ENCODE measurements at places on chromosomes 13 and 19.

DNA sequence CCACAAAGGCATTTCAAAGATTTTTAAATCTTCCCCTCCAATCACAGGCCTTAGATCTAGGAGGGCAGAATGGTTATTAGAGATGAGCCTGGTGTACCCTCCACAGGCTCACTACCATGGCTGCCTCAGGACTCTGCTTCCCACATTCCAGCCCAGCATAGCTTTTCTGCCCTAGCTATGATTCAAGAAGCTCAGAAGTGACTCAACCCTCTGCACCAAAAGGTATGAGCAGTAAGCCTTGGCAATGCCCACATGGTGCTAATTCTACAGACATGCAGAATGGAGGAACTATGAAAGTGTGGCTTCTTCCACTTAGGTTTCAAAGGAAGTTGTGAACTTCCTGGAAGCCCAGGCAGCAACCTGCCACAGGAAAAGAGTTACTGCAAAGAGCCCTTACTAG lies 786.2 kb downstream of the SLITRK6 start:
- DNase-seq = no peak

DNA sequence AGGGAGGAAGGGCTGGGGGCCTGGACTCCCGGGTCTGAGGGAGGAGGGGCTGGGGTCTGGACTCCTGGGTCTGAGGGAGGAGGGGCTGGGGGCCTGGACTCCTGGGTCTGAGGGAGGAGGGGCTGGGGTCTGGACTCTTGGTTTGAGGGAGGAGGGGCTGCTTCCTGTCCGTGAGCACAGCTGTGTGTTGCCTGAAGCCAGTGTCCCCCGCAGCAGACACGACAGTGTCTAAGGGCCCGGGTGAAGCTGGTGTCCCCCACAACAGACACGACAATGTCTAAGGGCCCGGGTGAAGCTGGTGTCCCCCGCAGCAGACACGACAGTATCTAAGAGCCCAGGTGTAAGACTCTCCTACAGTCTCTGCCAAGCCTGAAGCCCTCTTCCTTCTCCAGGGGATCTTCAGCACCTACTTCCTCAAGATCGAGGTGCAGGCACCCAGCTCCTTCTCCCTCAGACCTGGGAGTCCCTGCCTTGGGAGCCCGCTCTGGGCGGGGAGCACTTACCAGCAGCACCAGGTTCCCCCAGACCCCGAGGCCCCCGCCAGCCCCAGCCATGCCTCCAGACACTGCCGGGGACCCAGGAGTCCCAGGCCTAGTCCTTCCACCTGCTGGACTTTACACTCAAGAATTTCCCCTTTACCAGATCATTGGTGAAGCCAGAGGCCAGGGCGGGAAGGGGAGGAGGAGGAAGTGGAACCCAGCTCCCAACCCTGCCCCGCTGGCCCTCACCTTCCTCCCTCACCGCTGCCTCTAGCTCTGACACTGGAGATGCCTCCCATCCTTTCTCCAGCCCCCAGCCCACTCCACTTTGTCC lies at the start of gene PTPRH:
Gene PTPRH (minus strand): TSS at position 622 of the 813 bp plus-strand sequence. CDS start 68 bp downstream, at position 554.
- no peak for DNase-seq

- DNase-seq = no peak
Measured at GRCh38 chr13:22592515-22592914, 588.3 kb upstream of the SGCG start.

DNA sequence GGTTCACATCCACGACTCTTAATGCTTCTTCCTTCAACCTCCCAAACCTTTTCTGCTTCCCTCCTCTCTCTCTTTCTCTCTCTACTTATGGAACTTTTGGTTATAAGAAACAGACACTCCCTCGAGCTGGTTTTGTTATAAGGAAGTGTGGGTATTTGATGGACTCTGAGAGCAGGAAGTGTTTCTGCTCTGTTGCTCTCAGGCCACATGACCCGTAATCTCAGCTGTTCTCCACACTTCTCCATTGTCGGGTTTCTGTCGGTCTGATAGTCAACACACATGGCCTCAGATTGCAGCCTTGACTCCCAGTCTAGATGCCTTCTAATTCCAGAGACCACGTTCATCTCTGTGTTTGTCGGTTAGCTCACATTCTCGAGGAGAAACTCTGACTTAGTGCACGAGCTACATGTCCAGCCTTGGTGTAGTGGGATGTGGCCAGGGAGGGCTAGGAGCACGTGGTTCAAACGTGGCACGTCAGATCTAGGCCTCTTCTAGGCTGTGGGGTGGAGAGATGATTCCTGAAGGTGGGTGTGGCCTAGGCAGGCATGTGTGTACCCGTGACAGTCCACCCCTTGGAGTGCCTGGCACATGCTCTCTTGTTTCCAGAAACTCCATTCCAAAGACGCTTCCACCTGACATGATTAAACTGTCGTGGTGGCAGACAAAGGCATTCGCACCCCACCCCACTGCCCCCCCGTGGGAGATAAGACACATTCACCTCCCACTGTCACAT lies 26.3 kb downstream of the CNFN start:
- no peak for DNase-seq

DNA sequence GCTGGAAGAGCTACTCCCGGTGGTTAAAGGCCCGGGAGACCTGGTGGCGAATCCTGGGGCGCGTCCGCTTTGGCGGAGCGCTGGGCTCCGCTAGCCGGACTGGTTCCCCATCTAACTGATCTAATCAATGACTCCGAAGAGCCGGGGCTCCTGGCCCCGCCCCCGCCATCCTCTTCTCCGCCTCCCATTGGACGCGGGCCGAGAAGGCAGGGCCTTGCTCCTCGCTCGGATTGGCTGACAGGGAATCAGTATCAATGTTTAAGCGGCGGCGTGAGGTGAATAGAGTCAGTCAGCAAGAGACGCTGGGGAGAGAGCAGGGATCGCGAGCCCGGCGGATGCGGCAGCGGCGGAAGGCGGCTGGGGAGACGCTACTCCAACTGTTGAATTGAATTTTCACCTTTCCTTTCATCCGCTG lies 1.7 kb upstream of the PCDH17 start:
- DNase-seq = no peak

DNA sequence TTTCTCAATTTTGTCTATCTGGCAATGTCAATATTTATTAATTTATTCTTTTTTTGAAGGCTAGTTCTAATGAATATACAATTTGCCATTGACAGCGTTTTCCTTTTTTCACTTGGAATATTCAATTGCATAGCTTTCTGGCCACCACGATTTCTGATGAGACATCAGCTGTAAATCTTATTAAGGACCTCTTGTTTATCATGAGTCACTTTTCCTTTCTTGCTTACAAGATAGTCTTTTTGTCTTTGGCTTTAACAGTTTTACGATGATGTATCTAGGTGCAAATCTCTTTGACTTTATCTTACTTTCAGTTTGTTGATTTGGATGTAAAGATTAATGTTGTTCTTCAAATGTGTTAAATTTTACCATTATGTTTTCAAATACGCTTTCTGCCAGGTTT lies 991.6 kb upstream of the SLC10A2 start:
- no peak for DNase-seq

GRCh38 chr13:79919091-79919490 lies 421.8 kb downstream of the SPRY2 start:
- DNase-seq = no peak

DNA sequence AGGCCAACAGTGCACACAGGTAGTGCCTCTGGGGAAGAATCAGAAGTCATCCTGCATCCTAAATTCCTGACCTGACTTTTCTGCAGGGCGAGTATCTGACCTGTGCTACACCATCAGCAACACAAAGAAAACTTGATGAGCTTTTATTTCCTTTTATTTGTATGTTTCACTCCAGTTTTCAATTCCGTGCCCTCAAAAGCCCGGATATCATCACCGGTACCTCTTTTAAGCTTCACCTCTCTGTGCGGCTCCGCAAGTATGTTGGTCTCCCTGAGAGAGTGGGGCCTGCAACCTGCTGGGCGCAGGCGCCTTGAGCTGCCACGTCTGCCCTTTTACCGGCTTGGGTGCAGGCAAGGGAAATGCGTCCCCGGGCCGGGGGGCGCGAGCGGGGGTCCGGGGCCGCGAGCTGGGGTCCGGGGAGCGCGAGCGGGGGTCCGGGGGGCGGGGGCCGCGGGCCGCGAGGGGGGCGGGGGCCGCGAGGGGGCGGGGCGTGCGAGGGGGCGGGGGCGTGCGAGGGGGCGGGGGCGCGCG lies 4.3 kb upstream of the DUXA start:
- DNase-seq = no peak

DNA sequence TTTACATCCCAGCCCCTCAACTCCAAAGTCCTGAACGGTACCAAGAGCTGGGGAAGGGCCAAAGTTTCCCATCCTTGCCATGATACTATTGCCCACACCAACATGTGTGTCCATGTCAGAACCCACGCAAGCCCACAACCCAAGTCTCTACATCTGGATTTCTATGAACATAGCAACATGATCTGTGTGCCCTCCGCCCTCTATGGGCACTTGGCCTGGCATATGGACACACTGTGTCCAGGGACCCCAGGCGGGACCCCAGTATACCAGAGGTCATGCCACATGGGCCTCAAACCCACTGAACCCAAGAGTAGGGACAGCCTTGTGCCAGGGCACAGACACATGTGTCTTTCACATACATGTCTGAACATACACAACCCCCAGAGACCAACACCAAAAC lies 2.0 kb downstream of the LRFN1 start:
- no peak for DNase-seq

DNA sequence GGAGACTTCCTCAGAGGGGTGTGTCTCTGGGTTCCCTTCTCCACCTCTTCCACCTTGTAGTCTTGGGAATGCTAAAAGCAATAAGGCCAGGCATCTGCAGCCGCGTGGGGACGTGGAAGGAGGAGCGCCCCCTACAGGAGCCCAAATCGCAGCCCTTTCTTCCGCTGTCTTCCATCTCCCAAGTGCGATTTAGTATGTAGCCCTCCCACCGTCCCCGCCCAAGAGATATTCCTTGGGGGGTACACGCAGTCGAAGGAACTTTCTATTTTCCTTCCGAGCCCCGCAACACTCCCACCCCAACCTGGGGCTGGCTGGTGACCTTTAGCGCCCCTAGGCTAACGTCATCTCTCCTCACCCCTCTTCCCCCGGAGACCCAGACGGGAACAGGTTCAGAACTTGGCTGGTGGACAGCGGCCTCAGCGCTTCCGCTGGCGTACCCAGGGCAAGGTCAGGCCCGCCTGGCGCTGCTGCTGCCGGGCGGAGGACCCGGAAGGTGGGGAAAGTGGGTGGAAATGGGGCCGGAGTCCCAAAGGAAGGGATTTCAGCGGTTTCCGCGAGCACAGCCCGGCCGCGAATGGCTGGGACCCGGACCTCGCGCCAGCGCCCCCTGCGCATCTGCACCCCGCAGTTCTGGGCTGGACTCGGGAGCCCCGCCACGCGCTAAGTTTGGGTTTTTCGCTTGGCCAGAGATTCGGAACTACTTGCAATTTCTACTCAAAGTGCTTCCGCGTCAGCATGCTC lies 2.1 kb upstream of the PCDH8 start:
- peak; percentile 24 for DNase-seq

DNA sequence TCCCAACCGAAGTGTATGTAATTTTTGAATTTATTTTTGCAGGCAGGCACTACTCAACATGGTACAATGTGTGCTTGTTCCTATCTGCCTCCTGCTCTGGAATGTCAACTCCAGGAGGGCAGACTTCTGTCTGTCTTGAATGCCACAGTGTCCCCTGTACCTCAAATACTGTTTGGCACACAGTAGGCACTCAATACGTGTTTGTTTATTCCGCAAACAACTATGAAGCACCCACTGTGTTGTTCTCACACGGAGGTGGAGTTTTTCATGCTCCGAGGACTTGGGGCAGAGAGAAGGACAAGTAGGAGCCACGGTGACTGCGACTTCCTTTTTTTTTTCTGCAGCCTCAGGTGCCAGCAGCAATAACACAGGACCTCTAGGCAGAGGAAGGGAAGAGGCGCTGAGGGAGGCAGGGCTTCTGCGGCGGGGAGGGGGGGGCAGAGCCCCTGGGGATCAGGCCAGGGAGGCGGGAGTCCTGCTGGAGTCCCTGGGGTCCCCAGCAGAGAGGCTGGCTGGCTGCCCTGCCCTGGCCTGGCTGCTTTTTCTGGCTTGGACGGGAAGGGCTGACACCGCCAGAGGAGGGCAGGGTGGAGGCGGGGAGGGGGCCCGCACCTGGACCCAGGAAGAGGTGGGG lies 29.3 kb upstream of the TNFAIP8L1 start:
- DNase-seq = no peak

GRCh38 chr13:108974686-108975085 lies 345.3 kb downstream of the MYO16 start:
- no peak for DNase-seq

DNA sequence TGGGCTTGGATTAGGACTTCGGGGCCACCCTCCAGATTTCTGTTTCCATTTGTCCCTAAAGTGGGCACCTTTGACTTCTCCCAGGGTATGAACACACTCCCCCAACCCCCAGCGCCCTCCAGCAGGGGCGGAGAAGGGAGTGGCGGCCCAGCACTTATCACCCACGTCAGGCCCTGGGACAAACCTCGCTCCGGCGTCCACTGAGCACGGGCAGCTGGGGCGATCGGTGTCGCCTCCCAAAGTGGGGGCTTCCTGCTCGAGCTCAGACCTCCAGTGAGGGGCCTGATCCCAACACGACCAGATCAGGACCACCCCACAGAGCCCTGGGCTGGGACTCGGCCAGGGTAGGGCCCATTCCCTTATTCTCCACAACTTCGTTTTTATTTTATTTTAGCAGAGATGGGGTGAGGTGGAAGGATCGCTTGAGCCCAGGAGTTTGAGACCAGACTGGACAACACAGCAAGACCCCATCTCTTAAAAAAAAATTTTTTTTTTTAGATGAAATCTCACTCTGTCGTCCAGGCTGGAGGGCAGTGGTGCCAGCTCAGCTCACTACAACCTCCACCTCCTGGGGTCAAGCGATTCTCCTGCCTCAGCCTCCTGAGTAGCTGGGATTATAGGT lies 3.7 kb upstream of the TCF3 start:
- no peak for DNase-seq

- DNase-seq = no peak
Measured at GRCh38 chr13:100610391-100611347, 22.1 kb upstream of the GGACT start.

DNA sequence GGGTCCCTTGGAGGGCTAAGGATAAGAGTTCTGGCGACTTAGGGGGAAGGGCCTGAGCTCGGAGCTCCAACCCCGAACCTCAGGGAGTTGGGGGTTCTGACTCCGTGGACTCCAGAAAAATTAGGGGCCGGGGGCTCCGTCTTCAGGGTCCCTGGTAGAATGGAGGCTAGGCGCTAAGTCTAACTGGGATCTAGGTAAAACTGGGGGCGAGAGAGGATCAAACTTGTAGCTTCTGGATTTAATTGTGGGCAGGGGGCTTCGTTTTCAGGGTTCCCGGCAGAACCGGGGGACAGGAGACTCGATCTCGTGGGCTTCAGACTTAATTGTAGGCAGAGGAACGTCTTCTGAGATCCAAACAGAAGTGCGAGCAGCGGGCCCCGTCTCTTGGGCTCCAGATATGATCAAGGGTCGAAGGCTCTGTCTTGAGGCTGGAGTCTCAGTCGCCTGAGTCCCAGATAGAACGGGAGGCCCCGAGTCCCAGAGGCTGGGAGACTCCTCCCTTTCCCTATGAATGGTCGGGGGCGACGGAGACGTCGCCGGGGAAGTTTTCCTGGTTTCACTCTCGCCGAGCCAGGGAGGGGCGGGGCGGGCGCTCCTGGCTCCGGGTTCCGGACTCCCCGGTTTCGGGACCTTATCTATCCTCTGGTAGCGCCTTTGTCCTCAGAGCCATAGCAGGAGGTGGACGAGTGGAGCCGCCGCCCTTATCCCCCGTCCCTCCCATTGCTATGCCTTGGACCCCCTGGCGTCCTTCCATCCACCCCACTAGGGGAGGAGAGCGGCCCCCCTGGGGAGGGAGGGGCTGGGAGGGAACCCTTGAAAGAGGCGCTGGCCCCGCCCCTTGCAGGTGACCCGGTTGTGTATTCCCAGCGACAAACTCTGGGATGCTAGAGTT lies 1.3 kb downstream of the NECTIN2 start:
- DNase-seq = no peak
